ENCODE measurements at places on chromosomes 16 and 17.

DNA sequence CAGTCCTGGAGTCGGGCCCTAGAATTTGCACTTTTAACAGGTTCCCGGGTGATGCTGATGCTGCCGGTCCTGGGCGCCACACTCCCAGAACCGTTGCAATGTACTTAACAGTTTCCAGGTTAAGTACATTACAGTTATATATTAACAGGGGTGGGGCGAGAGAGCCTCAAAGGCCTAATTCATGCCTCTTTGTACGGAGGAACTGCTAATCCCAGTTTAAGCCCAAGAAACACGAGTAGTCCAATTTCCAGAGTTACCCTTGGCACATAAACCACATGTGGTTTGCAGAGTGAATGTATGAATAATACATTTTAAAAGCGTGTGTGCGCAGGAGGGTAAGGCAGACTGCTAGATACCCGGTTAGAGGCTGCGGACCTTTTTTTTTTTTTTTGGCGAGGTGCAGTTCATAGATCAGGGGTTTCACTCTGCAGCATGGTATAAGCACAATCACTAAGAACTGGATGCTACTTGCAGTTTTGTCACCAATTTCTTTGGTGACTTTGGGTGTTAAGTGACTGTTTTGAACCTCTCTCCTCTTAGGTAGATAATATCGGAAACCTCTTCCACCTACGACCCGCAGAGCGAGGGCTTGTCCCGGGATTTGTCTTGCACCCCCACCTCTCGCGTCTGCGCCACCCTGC, 713 bp downstream of the COX11 start:
- no peak for DNase-seq

DNA sequence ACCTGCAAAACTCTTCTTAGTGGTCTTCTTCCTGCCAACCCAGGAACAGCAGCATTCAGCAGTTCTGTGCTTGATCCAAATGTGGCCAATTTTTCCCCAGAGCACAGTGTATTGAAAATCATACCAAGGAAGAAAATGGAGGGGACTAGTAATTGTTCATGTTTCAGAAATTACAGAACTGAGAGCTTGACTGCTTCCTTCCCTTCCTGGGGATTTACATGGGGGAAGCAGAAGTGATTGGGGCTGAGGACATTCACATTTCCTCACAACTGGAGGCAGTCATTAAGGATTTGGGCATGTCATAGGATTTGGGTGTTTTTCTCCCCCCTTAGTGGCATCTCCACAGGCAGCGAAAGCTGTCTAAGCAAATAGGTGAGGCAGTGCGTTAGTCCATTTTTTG, 19.7 kb downstream of the CIITA start:
- no peak for DNase-seq

- no peak for DNase-seq
These were observed 291.7 kb upstream of the FOXF1 start for GRCh38 chr16:86218479-86219170.

- DNase-seq, result peak; percentile 85
These were observed 26.5 kb upstream of the LASP1NB start for GRCh38 chr17:38898812-38899348.

GRCh38 chr17:63930951-63931575, 1.1 kb downstream of the CD79B start:
- DNase-seq, result peak; percentile 50

DNA sequence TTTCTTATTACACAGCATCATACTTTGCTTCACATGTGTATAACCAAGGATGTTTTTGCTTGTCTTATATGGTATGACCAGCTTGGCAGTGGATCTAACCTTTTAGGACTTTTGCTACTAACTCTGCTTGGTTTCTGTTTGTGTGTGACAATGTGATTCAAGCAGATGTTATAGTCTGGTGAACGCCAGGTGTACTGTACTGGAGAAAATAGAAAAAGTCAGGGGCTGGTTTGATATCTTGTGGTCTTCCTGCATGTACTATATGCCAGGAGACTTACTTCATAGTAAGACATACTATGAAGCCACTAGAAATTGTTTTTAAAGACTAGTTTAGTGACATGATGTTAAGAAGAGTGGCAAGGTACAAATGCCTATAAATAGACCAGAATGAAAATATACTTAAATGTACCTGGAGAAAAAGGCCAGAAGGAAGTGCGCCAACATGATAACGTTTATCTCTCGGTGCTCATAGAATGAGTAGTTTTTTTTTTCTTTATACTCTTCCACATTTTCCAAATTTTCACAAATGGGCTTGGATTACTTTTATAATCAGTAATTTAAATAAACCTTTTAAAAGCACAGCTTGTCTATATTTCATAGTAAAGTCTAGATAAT, 112.3 kb downstream of the PRKCA start:
- DNase-seq, result no peak
